ENCODE measurements at places on chromosomes 5 and 9.

GRCh38 chr5:158303275-158303674, 444.3 kb upstream of the CLINT1 start:
- no peak for DNase-seq

- DNase-seq: no peak
These were observed 34.1 kb upstream of the ARRDC3 start for GRCh38 chr5:91417219-91417618.

GRCh38 chr5:146339715-146340259, 1.1 kb downstream of the POU4F3 start:
- no peak for DNase-seq

DNA sequence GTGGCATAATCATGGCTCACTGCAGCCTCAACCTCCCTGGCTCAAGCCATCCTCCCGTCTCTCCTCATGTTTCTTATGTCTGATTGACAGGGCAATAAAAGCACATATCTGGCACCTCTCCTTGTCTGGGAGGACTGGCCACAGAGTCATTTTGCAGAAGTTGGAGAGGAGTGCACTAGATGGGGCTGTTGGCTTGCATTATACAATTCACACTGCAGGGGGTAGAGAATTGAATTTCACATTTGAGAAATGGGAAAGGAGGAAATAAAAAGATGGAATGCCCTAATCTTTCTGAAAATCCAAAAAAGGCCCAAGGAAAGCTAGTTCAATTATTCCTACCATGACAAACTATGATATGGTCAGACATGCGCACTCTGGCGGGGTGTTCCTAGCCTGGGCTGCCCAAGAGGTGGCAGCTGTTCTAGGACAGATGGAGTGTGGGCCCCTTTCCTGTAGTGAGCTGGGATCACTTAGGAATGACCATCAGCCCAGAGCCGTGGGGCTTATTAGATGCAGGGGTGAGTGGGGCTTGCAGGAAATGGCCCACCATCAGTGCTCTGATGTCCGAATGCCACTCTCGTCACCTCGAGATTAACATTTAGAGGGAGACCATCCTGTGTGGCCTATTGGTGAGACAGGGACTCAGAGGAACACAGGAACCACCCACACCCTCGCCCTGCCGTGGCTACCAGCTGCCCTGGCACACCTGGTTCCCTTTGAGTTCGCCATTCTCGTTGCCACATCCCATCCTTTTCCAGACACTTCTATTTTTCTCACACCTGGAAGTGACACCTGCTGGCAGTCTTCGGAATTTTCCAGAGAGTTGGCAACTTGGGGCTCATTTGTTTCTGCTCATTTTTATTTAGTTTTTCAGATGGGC, 21.8 kb upstream of the ANKRD18A start:
- DNase-seq: no peak

GRCh38 chr9:93565089-93565488, 11.3 kb upstream of the PHF2 start:
- DNase-seq: no peak

- DNase-seq: no peak
These were observed 140.1 kb downstream of the FGF1 start for GRCh38 chr5:142545650-142546322.

DNA sequence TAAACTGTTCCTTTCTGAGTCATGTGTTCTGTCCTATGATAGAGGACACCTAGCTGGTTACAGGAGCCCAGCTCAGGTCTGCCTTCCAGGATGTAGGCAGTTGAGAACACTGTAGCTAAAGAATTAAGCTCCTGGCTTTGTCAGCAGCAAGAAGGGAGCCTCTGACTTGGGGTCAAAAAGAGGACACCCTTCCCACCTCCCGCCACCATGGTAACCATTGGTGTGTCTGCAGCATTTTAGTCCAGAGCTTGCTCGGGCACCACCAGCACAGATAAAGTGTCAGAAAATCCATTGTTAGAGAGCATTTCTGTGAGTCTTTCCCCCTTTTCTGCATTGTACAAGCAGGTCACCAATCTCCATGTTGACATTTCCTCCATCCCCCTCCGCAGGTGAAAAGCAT, 181.7 kb downstream of the DOCK8 start:
- DNase-seq: no peak

- DNase-seq: no peak
These were observed 35.0 kb upstream of the TLE1 start for GRCh38 chr9:81724242-81724889.

DNA sequence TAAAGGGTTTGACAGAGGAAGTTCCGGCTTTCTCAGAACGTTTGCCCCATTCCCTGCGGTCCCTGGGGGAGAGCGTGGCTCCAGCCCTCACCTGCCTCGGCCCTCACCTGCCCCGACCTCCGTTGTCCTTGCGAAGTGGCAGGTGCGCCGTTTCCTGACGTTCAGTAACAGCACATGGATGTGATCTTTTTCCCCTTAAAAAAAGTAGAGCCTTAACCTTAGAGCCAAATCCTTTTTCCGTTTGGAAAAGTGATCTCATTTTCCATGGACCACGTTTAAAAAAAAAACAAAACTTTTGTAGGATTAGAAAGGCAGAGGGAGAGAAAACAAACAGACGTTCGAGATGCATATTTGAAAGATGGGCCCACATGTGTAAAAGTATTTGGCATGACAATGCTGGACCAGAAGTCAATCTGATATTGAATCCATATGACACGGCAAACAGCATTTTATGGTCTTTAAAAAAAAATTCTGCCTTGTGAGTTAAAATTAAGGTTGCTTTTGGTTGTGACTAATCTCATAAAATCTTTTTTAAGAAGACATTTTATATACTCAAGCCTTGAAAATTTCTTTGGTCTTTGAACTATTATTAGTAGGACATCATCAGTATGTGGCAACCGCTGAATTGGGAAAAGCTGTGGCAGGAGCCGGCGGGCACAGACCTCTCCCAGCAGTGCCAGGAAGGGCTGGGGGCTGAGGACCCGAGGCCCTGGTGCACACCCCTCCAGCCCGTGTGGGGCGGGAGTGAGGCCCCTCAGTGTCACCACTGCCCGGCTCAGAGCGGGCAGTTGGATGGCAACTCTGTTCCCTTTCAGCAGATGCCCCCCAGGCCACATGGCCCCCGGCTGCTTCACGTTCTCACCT, 42.5 kb upstream of the EXOC3 start:
- DNase-seq: no peak

- no peak for DNase-seq
These were observed 42.3 kb downstream of the MACROH2A1 start for GRCh38 chr5:135356522-135357318.

DNA sequence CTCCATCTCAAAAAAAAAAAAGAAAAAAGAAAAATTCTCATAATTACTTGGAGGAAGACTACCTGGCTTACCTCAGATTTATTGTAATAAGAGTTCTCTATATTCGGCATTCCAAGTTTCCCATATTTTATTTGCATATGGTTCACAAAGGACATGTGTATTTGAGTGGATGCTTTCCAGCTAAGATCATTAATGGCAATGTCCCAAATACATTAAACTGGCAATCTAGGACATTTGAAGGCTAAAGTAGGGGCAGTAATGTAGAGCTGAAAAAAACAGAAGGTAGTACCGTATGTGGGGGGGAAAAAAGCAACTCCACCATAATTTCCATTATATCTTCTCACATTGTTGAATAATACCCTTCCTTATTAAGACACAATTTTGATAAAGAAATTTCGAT, 4.9 kb downstream of the TUT7 start:
- DNase-seq: no peak

DNA sequence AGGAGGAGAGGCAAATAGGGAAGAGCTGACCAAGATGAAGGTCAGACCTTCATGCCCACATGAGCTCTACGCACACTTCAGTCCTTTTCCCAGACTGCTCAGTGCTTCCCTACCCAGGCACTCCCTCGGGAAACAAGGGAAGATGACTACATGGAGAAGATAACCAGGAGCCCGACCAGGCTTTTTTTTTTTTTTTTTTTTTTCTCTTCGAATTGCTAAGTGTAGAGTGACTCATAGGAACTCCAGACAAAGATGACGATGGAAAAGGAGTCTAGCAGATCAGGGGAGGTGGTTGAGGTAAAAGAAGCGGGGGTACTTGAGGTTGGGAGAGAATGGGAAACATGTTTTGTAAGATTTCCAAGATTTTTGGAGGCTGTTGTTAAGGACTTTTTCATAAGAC, 526.1 kb downstream of the BNC2 start:
- no peak for DNase-seq
